ENCODE measurements at places on chromosomes 11 and 22.

DNA sequence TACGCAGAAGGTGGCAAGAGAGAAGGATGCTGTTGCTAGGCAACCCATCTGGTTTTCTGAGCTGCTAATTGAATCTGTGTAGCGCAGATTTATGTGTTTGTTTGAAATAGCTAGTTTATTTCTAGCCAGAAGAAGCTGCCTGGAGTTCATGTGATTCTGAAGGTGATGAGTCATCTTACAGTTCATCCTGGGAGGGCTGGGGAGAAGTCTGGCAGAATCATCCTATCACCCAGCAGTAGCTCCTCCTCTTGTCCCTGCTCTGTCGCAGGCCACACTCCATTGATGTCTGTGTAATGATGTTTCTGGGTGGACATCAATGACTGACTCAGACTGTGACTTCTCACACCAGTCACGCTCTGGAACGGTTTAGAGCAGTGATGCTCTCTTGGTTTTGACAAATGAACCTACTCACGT lies 4.8 kb upstream of the FBXO7 start:
- no peak for DNase-seq

DNA sequence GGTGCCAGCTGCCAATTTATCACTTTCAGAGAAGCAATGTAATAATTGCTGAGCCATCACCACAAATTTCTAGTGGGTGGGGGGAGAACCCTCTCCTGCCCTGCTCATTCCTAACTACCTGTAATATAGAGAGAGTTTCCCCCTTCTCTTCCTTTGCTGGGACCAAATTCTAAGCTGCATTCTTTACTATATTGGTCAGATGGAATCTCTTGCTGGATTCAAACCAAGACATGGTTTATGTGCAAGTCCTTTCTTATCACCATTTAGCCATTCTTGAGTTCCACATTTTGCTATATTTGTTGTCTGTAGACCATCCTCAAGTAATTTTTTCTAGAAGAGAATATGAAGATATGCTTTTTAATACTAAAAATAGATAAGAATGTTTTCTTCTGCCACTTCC lies 452.1 kb downstream of the MN1 start:
- no peak for DNase-seq

DNA sequence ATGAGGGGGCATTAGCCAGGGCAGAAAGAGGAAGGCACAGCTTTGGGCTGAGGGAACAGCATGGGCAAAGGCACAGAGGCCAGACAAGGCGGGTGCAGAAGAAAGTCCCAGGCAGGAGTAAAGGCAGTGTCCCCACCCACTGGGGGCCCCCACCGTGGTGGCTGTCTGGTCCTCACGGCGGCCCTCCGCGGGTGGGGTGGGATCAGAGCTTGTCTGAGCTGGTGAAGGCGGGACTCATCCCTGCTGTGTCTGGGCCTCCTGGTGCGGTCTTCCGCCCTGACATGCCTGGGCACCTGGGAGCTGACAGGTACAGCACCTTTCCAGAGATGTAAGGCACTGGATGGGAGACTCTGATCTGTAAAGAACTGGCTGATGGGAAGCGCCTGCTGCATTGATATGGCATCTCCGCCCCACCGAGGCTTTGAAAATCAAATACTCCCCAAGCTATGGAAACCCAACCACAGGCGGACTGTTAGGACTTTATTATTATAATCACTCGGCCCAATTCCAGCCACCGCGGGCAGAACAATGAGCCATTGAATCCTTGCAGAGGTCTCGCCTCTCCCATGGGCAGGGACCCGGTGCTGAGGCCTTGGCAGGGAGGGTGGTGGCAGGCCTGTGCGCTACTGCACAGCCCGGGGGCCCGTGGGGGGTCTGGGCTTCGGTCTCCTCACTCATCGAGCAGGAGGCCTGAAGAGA lies 14.2 kb upstream of the GNB1L start:
- DNase-seq = no peak

DNA sequence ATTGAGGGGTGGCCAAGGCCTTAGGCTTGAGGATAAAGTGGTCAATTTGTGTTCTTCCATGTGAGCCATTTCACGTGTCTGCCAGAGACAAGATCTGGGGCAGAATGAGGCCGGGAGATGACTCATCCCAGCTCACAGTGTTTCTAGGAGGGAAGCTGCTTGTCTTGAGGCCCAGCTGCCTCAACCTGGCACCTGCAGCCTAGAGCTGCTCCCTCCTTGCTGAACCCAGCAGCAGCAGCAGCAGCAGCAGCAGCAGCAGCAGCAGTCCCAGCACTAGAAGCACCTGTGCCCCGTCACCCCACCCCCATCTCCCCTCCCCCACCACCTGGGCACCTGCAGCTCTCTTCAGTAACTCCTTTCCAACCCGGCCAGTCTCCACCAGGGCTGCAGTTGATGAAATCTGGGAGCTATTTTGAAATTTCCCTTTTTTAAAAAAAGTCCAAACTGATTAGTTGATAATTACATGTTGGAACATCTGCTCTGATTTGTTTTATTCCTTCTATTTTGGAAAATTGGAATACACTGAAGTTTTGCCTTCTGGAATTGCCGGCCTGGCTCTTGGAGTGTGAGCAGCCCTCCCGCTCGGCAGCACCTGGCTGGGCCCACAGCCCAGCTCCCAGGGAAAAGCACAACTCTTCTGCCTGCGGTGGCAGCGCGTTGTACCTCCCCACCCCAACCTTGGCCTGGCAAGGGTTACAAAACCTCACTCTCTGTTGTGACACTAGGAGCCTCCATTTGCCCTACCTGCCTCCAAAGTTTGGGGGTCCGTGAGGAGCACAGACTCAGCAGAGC lies 143.5 kb downstream of the NXPE2 start:
- DNase-seq = no peak

DNA sequence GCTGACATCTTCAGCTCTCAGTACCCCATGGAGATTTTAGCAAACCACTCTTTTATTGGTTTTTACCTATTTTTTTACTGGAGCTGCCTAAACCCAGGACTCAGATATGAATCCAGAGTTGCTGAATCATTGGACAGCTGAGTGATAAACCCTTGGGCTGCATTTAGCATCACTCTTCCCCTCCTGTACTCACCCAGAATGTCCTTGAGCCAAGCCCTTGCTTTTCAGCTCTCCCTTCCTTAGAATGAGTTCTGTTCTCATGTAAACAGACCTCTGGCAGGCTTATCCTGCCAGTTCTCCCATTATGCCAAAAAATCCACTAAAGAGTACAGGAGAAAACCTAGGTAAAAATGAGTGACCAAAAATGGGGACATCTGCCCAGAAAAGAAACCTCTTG lies 200.1 kb upstream of the POU2AF2 start:
- no peak for DNase-seq

DNA sequence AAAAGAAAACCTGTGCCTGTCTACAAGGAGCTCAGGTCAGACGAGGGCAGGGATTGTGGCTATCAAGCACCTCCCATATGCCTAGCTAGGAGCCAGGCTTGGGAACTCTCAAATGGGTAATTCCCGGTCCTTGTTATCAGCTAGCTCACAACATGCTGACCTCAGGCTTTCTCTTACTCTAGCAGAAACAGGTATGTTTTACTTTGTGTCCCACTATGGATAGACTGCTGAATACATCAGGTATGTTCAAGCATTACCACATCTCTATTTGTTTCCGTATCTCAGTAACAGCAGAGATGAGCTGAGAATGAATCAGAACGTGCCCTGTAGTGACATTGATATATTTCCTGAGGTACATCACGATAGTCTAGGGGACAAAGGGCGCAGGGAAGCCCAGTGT lies 29.4 kb downstream of the SHISA8 start:
- DNase-seq = no peak

DNA sequence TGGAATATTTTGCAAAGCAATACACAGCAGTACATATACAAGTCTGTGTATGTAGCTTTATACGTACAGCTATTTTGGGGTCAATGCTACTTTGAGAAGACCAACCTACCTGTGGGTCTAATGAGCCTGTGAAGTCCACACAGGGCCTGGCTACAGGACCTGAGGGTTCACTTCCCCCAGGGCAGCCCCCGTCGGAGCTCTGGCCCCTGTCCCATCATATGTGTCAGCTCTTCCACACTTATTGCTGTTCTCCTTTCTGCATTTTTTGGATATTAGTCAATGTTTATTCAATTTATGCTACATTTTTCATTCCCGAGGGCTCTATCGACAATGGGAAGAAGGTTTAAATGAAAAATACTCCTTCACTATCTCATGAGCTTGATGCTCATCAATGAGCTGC lies 1473.6 kb downstream of the BRD1 start:
- no peak for DNase-seq

GRCh38 chr22:28741200-28741784 lies 328 bp downstream of the CHEK2 start:
- DNase-seq = no peak

DNA sequence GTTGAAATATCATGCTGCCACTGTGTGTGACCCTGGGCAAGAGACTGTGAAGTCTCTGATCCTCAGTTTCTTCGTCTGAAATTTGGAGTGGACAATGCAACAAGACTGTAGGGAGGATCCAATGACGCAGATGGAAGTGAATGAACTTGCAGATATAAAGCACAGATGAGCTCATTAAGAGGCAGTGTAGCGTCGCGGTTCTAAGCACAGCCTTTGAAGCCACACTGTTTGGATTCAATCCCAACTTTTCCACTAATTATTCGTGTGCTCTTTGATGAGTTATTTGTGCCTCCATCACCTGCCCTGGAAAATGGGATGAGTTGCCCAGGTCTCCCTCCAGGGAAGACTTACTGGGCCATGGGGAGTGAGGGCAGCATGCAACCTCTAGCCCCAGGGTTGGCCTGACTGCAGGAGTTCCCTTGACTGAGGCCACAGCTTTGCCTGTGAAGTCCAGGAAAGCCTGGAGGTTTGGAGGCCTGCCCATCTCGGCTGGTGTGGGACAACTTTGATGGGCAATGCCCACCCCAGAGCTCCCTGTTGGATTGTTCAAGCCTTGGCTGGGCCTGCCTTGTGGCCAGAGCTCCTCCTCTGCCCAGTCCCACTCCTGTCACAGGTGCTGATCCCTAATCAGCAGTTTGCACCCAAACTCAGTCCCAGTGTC lies 266.0 kb upstream of the B3GAT1 start:
- DNase-seq = no peak

DNA sequence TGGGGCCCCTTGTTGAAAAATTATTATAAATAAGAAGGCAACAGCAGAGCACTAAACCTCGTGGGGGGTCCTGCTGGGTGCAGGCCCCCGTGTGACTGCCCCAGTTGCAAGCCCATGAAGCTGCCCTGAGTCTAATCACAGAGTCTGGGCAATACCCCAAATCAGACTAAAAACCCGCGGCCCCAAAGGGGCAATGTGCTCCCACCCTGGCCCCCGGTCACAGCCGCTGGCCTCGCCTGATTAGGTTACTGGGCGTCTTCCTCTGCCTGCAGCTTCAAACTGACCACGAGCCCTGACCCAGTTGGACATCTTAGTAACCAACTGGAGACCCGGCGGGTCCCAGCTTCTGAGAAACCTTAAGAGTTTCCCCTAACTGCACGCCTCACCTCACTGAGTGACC lies 1.6 kb downstream of the CXCR5 start:
- no peak for DNase-seq

DNA sequence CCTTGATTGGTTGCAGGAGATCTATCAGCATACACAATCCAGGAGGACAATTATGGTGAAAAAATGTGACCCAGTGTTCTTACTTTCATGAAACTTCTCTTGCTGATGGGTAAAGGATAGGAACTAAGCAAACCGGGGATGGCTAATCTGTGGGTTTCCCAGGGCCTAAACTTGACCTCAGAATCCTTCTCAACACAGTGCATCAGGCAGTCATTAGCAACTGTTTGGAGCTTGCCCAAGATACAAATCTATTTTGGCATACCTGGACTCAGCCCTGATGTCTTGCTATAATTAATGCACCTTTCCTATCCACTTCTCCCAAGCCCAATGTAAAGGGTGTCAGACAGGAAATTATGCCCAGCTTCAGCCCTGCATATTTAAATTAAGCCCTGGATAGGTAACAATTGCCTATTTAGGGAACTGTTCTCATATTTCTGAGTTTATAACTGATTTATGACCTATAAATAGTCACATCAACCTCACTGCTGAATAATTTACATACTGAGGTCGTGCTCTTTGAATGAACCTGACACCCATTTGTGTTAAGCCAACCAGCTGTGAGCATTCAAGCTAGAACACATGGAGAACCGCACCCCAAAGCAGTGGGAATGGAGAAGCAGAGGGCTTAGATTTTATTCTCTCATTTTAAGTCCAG lies 9.2 kb upstream of the PHF21A start:
- DNase-seq = no peak

DNA sequence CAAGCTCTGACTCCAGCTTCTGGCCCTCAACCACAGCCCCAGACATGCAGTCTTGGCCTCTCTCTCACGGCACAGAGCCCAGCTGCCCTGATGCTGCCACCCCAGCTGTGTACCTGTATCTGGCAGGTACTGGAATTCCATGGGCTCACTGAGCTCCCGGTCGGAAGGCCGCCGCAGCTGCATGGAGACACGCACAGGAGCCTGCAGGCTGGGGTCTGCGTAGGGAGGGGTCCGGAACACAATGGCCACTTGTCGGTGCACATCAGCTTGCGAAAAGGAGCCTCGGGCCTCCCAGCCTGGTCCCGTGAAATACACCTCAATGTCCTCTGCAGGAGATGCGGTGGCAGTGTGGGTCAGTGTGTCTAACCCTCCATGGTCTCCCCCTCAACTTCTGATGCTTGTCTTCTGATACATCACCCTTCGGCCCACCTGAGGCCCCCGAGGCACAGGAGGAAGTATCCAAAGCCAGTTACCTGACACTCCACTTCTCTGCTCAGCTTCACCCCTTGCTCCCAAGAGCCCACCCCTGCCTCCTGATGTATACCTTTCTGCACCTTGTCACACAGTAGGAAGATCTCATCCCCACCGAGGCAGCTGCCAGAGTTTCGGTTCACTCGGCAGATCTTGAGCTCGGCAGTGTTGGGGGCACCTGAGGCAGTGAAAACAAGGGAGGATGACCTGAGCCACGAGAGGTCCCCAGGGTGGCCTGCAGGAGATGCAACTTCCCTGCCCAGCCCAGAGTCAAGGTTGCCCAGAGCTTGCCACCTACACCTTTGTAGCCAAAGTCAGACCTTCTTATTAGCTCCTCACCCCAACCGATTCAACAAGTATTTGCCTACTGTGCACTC lies 4.3 kb downstream of the RELA start:
- no peak for DNase-seq

DNA sequence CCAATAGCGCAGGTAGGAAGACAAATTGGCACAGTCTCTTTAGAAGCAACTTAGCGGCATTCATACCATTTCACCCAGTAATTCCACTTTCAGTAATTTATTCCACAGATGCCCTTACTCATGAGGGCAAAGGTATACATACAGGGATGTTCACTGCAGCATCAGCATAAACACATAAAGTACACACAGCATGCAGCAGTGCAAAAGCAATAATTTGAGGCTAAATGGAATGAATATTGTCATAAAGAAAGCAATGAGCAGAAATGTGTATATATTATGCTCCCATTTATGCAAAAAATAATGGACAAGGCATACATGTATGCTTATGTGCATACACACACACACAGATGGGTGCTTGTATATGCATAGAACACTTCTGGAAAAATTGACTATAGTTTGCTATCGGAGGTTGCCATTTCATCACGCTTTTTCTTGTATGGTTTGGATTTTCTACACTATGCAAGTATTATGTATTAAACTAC lies 50.2 kb downstream of the TECTA start:
- DNase-seq = no peak

DNA sequence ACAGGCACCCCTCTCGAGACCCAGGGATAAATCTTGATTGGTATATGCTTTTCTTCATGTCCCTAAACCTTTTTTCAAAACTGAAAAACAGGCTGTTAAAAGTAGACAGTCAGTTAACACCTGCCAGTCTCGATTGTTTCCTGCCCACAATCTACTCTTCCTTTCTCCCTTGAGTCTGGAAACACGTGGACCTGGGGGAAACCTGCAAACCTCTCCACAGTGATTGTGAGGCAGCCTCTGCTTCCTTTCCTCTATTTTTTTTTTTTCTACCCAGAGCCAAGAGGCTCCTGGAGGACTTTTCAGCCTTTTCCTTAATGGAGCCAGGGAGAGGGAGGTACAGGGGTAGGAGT lies 69.4 kb upstream of the CLMP start:
- no peak for DNase-seq
